ENCODE measurements at places on chromosomes 3 and 15.

DNA sequence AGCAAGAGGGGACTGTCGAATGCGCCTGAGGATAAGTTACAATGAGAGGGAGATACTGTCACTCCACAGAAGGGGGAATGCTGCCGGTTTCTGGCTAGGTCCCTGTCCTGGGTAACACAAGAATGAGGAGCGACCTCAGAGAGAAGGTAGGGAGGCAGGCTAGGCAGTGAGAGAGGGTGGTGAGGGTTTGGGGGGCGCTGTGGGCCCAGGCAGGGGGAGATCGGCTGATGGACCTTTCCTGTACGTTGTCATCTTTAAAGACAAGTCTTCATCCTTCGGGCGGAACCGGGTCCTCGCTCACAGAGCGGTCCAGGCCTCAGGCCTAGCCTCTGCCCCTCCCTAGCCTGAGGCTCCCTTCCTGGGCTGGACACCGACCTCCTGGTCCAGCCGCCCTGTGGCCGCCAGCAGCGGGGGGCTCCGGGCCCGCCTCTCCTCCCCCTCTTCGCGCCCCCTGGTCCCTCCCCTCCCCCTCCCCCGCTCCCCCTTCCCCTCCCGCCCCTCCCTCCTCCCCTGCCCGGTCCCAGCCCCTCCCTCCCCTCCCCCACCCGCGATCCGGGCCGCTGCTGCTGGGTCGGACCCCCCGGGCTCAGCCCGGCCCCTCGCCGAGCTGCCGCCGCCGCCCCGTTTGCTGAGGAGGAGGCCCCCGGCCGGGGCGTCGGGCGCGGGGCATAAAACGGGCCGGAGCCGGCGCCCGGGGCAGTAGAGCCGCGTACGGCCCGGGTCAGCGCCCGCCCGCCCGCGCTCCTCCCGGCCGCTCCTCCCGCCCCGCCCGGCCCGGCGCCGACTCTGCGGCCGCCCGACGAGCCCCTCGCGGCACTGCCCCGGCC lies at the start of gene CHRD:
Gene CHRD (plus strand): TSS at position 697 of the 827 bp plus-strand sequence. CDS start 265 bp downstream, outside the sequence.
- no peak for DNase-seq

- DNase-seq: no peak
These were observed 41.6 kb downstream of the NR2C2 start for GRCh38 chr3:14988988-14989394.

- DNase-seq: no peak
These were observed 57.2 kb downstream of the SLC15A2 start for GRCh38 chr3:121951291-121951919.

DNA sequence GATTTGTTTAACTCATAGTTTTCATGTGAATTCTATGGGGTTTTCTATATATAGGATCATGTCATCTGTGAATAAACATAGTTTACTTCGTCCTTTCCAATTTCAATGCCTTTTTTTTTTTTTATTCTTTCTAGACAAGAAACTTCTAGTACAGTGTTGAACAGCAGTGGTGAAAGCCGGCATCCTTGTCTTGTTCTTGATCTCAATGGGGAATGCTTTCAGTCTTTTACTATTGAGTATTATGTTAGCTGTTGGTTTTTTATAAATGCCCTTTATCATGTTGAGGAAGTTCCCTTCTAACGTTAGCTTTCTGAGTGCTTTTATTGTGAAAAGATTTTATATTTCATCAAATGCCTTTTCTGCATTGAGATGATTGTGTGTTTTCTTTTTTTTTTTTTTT lies 69.0 kb downstream of the SLMAP start:
- no peak for DNase-seq

- no peak for DNase-seq
These were observed 27.3 kb downstream of the ENTPD3 start for GRCh38 chr3:40414270-40414669.

DNA sequence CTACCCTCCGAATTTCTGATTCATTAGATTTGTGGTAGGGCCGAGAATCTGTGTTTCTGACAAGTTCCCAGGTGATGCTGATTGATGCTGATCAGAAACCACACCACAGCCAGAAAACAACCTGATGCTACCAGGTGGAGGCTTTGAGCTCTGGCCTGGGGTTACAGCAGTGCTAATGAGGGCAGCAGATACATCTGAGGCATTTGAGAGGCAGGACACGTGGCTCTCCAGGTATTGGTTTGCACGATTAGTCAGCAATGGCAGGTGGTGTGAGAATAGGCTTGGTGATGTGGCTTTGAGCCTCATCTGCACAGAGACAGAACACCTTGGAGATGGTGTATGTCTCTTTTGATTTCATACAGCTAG lies 78.8 kb upstream of the THBS1 start:
- DNase-seq: no peak

- no peak for DNase-seq
These were observed 1.9 kb downstream of the CCDC12 start for GRCh38 chr3:46974421-46975171.

DNA sequence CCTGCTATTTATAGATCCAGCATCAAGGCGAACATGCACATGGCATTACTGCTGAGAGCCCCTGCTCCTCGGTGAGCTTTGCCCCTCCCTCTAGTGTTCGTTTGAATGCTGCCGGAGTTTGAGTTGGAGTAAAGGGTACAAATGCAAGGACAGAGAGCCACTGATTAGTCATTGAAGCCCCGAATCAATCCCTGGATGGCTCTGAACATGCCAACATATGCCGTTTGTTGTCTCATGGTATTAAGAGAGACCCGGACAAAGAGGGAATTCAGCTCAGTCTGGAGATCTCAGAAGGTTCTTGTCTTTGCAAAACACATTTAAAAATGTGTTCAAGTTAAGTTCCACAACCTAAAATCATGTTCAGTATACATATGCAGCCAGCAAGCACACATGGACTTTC lies 789.2 kb upstream of the NR2F2 start:
- no peak for DNase-seq

GRCh38 chr15:78684657-78685056 lies 43.6 kb upstream of the CHRNB4 start:
- DNase-seq: no peak

DNA sequence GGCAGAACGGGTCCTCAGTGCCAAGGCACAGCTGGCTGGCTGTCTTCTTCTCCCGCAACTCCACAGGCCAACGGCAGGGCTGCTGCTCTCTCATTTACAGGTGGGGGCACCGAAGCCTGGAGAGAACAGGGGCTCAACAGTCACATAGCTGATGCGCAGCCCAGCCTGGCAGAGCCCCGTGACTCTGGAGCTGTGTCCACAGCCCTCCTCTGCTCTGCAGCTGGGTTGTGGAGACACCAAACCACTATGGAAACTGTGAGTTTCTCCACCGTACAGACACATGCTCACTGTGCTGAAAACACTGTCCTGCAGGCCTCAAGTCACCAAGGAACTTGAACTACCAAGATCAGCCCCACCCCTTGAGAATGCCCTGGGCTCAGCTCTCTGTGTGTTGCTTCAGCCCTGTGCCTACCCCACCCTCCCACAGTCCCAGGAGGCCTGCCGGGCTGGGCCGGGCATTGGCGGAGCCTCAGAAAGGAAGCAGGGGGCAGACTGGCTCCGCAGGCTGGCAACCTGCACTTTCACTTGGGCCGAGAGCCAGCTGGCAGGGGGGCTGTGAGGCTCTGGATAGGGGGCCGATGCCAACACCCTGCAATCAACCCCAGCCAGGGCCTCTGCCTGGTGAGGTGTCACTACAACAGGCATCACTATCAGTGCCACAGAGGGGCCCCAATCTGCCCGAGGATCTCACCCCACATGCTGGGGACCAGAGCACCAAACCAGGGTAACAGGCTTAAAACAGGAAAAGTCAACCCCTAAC lies 113.7 kb upstream of the RPL32 start:
- DNase-seq: no peak

- DNase-seq: no peak
These were observed 141.7 kb downstream of the ITPR1 start for GRCh38 chr3:4634894-4635293.

- DNase-seq: no peak
These were observed 1.9 kb downstream of the FSD2 start for GRCh38 chr15:82803793-82804574.

GRCh38 chr15:25385986-25386385 lies 52.8 kb downstream of the UBE3A start:
- no peak for DNase-seq

DNA sequence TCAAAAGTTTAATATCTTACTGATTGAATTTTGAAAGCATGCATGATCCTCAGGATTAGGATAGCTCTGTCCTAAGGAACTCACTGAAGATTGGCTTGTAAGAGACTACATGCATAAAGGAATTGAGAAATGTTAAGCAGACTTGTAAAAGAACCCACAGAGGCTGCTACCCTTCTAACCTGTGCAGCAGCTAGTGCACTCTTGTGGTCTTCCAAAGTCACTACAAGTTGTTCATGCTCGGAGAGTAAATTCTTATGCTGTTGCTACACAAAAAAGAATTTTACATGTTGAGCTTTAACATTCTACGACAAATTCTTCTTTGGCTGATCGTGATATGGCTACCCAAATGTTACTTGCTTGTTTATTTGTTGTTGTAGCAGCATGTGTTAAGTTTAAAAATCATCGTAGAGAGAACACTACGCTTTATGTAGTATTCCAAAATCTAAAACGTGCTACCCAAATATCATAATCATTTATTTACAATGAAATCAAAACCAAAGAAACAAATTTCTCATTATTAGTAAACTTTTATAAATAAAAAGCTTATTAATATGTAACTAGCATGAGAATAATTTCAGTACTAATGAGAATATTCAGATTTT lies 55.0 kb downstream of the GOLIM4 start:
- no peak for DNase-seq

DNA sequence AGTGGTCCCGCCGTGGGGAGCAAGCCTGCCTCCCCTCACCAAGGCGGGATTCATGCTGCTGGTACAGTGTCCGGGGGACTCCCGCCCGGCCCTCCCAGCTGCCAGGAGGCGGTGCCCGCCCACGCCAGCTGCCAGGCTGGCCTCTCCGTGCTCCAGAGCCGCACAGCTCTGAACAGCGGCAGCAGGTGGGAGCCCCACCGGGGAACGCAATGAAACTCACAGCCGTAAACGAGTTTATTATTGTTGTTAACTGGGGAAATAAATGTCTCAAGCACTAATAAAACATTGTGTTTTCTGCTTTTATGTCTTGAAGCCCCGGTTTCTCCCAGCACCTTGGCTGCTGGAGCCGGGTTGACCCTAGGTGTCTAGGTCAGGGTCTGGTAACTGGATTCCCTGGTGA lies 317.7 kb upstream of the TLE3 start:
- no peak for DNase-seq

DNA sequence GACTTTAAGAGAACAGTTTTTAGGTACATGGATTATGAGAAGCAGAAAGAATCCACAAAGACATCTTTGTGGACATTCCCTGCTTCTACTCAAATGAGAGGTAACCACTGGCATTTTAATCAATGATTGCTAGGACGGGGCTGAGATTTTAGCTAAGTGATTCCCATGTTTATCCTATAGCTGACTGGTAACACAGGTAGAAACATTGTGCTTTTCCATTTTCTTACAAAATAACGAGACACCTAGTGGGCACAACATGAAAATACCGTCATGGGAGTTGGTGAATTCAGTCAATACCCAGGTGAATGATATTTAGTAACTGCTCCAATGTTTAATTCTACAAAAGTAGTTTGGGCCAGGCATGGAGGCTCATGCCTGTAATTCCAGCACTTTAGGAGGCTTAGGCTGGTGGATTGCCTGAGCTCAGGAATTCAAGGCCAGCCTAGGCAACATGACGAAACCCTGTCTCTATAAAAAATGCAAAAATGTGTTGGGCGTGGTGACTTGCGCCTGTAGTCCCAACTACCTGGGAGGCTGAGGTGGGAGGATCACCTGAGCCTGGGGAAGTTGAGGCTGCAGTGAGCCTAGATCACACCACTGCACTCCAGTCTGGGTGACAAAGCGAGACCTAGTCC lies 37.2 kb upstream of the DENND4A start:
- no peak for DNase-seq

GRCh38 chr15:70762469-70763119 lies 764 bp downstream of the UACA start:
- DNase-seq: no peak

GRCh38 chr3:27500035-27500434 lies 15.9 kb upstream of the SLC4A7 start:
- DNase-seq: no peak

DNA sequence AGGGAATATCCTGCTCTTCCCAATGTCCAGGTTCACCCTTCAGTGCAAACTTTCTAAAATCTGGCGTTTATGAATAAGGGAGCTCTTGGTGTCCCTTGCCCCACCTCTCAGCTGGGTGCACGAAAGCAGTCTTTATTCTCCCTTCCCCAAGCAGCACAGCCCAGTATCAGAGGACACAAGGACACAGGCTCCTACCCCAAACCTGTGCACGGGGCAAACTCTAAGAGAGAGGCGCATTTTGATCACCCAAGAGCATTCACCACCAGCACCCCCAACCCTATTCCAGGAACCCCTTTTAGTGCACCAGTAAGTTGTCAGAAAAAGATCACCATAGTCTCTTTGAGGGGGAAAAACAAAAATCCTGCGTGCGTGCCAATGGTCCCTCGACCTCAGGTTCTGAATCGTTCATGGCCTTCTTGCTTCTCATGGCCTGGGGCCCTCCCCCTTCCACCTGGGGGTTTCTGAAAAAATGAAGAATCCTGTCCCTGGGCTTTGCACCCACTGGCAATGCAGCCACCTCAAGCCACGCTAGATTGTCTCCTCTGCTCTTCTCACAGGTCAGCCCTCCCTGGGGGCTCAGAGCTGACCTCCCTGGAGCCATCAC lies 78.9 kb downstream of the FAM174B start:
- DNase-seq: no peak

GRCh38 chr3:181703601-181704420 lies 7.9 kb upstream of the SOX2 start:
- no peak for DNase-seq

- no peak for DNase-seq
These were observed 20.9 kb upstream of the MELTF start for GRCh38 chr3:197050511-197050910.

DNA sequence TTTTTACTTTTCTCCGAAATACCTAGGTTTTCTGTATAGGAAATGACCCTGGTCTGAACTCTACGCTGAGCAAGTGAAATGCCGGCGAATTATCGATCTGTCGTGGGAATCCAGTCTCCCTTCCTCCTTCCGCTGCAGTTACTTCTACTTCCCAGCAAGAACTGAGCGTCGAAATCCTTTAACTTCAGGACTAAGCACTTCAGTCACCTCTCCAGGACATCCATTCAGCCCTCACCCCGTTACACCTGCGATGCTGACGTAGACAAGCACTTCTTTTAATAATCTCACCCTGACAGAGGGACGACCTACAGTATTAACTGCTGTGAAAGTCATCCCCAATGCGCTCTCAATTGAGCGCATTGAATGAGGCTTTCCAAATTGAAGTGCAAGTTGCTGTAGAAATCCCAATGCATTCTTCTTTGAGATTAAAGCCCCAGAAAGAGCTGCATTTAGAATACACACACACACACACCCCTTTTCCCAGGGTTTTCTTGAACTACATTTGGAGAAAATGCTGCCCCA lies 1.3 kb downstream of the TOP2B start:
- no peak for DNase-seq

GRCh38 chr3:12181301-12181700 lies 22.6 kb upstream of the TIMP4 start:
- DNase-seq: no peak

GRCh38 chr3:38173834-38174418 lies 8.6 kb downstream of the OXSR1 start:
- no peak for DNase-seq

GRCh38 chr3:32705232-32705631 lies 20.2 kb downstream of the CNOT10 start:
- DNase-seq: no peak

- DNase-seq: no peak
These were observed 946.7 kb downstream of the NAALADL2 start for GRCh38 chr3:175805825-175806224.

All from cortex of kidney (tissue), 1 donor.